Smooth muscle cell of trachea (primary cell): ENCODE measurements at places on chromosomes 1 and 21. TPM values are rescaled to one million over a fixed set of nuclear protein-coding genes. Genes with fewer than 3 reads are reported as not detected.

FUCA1 gene
- total RNA-seq: 2.2 and 7.4 TPM in 2 replicates

SYNJ1 gene
- 7.1 and 10.6 TPM in 2 replicates for total RNA-seq

VWA5B1 gene
- not detected in 2 replicates for total RNA-seq

HPCA gene
- total RNA-seq: not detected in 2 replicates

HES3 gene
- total RNA-seq: not detected in 2 replicates

NBPF20 gene
- total RNA-seq: 3.3 and 4.7 TPM in 2 replicates

CFAP45 gene
- total RNA-seq: 1.0 and 1.3 TPM in 2 replicates

NFASC gene
- total RNA-seq: 19.1 and 49.0 TPM in 2 replicates

TMOD4 gene
- 0.17 and 0.29 TPM in 2 replicates for total RNA-seq

ANKRD13C gene
- total RNA-seq: 30.1 and 34.2 TPM in 2 replicates

NIBAN1 gene
- 71.1 and 74.8 TPM in 2 replicates for total RNA-seq

XCL1 gene
- total RNA-seq: not detected in 2 replicates

SPATA1 gene
- total RNA-seq: 0.44 and 1.3 TPM in 2 replicates

IPP gene
- total RNA-seq: 16.9 and 20.2 TPM in 2 replicates

THEMIS2 gene
- total RNA-seq: 5.2 and 15.4 TPM in 2 replicates

TRAPPC10 gene
- 18.3 and 20.3 TPM in 2 replicates for total RNA-seq
